IPS DF 6.9 (cell line): ENCODE measurements at places on chromosomes 13 and 19.

DNA sequence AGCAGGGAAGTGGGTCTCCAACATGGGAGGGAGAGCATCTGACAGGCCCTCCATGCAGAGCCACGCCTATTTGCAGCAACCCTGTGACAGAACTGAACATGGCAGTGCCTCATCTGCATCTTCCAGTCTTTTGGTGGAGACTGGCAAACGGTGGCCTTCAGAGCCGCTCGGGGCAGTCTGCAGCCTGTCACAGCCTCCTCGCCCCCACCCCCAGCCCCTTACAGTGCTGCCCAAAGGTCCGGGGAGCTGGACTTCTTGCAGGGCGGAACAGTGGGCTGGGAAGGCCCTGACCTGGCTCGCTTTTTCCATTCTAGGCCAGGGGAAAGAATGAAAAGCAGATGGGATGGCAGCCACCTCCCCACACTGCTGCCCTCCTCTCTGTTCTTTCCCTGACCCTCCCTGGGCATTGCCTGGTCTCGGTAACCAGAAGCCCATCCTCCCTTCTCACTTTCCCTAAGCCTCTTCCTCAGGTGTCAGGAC lies 2.7 kb downstream of the CALM3 start:
- DNase-seq: no peak

DNA sequence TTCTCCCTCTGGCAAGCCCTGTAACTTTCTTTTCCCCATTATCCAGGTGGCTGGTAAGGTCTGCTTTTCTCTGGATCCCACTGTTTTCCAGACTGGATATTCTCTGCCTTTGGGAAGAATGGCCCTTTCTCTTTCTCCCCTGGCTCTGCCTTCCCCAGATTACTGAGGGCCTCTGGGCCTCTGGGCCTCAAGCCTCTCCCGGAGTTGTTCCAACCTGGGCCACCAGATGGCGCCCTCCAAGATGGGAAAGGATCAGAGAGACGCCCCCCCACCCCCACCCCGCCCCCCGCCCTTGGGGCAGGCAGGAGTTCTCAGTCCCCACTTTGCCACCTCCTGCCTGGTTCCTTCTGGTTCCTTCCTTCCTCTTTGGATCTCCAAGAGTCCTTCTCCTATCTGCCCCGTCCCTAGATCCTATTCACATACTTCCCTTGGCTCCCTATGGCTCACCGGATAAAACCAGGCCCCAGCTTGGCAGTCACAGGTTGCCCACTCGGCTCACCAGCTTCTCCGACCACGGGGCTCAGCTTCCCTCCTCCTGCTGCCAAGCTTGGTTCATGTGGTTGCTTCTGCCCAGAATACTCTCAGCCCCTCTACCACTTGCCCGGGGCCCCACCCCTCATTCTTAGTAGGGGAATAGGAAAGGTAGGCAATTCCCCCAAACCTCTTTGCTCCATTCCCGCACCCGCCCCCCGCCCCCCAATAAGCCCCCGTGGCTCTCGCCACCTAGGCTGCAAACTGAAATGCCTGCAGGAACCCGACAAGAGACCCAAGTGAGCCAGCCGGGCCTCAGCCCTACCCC lies 13.1 kb downstream of the EPS8L1 start:
- DNase-seq: no peak

- DNase-seq: peak; percentile 70
Measured at GRCh38 chr13:94416454-94417080, 62.9 kb downstream of the DCT start.

- DNase-seq: no peak
Measured at GRCh38 chr19:5826531-5827341, 12.8 kb downstream of the FUT6 start.

GRCh38 chr19:16702123-16702522 lies 17.5 kb upstream of the NWD1 start:
- no peak for DNase-seq

DNA sequence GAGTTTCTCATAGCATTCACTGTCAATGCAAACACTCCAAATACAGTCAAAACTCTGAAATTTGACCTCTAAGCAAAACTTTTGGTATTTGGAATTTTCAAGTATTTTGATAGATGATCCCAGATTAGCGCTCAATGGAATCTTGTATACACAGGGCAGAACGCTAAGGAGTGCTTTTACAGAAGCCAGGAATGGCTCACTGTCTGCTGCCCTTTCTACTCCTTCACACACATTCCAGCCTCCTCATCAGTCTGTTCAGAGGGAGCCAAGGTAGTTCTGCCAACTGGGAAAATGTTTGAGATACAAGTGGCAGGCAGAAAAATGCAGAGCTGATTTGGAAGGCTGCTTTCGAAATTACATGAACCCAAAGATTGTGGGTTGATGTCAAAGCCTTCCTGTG lies 4.4 kb upstream of the STARD13 start:
- DNase-seq: no peak

- DNase-seq: no peak
Measured at GRCh38 chr19:10430505-10431253, 10.3 kb downstream of the PDE4A start.

GRCh38 chr19:1047696-1048147 lies 7.8 kb downstream of the ABCA7 start:
- no peak for DNase-seq

- no peak for DNase-seq
Measured at GRCh38 chr19:47097396-47098201, 16.0 kb downstream of the ZC3H4 start.

- DNase-seq: no peak
Measured at GRCh38 chr13:104592127-104592526, 1525.9 kb upstream of the SLC10A2 start.

DNA sequence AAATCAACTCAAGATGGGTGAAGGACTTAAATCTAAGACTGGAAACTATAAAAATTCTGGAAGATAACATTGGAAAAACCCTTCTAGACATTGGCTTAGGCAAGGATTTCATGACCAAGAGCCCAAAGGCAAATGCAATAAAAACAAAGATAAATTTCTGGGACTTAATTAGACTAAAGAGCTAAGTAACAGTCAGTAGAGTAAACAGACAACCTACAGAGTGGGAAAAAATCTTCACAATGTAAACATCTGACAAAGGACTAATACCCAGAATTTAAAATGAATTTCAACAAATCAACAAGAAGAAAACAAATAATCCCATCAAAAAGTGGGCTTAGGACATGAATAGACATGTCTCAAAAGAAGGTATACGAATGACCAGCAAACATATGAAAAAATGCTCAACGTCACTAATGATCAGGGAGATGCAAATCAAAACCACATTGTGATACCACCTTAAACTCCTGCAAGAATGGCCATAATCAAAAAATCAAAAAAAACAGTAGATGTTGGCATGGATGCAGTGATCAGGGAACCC lies 6.3 kb upstream of the RFX1 start:
- no peak for DNase-seq

GRCh38 chr13:100356889-100357288 lies 231.7 kb downstream of the GGACT start:
- no peak for DNase-seq

- no peak for DNase-seq
Measured at GRCh38 chr13:106490569-106491321, 44.7 kb downstream of the EFNB2 start.

DNA sequence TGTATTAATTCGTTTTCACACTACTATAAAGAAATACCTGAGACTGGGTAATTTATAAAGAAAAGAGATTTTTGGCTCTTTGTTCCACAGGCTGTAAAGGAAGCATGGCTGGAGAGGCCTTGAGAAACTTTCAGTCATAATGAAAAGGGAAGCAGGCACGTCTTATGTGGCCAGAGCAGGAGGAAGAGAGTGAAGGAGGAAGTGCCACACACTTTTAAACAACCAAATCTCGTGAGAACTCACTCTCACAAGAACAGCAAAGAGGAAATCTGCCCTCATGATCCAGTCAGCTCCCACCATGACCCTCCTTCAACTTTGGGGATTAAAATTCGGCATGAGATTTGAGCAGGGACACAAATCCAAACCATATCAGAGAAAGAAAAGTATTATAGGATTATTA lies 1255.9 kb upstream of the MIR17HG start:
- no peak for DNase-seq

DNA sequence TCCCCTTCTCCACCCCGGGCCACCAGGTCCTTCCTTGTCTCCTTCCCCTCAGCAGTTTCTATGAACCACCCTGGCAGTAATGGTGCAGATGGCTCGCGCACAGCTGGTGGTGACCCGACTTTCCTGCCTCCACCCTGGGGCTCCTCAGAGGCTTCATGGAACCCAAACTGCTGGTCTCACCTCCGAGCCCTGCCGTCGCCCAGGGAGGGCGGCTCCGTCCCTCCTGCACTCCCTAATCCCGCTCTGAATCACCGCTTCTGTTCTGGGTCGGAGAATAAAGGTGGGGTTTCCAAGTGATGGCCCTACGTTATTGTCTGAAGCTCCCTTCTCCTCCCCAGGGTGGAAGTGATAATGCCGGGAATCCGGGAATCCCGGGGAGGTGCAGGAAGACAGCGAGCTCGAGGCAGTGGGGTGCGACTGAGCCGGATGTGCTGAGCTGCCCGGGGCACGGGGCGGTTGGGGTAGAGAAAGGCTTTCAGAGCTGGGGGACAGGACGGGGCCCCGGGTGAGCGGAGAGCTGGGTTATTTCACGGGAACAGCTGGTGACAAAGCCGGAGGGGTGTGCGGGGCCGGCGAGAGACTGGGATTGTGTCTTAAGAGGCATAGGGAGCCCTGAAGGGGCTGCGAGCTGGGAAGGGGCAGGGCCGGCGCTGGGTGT lies 711 bp downstream of the FUT2 start:
- DNase-seq: no peak

DNA sequence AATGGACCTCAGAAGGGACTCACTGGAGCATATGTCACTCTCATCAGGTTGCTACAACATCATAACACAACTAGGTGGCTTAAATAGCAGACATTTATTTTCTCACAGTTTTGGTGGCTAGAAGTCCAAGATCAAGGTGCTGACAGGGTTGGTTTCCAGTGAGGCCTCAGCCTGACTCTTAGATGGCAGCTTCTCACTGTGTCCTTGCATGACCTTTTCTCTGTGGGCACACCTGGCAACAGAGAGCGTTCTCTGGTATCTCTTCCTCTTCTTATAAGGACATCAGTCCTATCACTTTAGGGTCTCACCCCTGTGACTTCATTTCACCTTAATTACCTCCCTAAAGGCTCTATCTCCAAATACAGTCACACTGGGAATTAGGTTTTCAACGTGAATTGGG lies 74.5 kb downstream of the CYSLTR2 start:
- no peak for DNase-seq

- no peak for DNase-seq
Measured at GRCh38 chr13:30020726-30021312, 170.4 kb upstream of the UBL3 start.
